D341Med (cell line): ENCODE measurements at places on chromosomes 5 and 9.

- no peak for DNase-seq
Observed at GRCh38 chr9:107881626-107882300, 392.2 kb upstream of the KLF4 start.

DNA sequence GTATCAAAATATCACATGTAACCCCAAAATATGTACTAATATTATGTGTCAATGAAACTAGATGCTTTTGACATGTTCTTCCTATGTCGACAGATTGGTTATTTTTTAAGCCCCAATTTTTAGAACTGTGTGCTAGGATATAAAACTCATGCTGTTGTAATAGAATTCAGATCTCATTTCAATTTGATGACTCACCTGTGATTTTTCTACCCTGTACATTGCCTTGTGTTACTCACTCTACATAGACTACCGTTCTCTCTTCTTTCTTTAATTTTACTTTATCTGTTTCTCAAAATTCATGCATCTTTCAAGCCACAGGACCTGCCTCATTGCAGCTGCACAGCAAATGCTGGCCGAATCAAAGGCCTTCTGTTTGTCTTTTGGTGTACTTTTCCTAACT, 284.5 kb downstream of the MAT2B start:
- DNase-seq: no peak

- no peak for DNase-seq
Observed at GRCh38 chr5:53030893-53031292, 41.7 kb downstream of the ITGA2 start.

GRCh38 chr5:90133941-90134340, 275.6 kb downstream of the CETN3 start:
- DNase-seq: no peak

DNA sequence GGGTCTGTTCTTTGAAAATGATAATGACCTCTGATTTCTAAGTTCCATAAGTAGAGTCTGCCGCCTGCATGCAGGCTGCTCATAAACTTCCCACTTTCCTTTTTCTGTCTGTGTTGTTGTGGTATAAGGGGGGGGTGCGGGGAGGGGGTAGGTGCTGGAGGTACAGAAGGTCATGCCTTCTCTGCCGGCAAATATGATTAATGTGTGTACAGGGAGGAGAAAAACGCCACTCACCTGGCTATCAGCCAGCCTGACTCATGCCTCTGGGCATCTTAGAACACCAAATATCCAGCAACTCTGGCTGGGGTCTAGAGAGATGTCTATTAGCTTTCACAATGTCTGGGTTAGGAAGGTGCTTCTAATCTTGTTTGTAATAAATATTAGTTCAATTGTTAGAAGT, 128.3 kb downstream of the EFNA5 start:
- DNase-seq: no peak

DNA sequence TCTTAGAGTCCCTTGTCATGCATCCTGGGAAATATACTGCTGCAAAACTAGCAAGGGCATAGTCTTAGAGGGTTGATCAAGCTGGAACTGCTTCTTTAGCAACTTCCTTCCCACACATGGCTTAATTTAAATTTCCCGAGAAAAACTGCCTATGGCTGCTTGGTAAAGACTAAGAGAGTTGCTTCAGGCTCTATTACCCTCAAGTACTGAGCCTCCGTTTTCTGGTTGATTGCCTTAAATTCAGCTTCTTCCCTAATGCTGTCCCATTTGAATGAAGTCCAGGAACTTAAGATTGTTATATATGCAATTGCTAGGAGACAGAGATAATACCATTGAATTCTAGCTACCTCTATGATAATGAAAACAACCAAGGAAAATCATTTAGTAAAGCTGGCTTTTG, 385.7 kb upstream of the CYLC2 start:
- no peak for DNase-seq

GRCh38 chr5:150506571-150507473, 1.1 kb upstream of the NDST1 start:
- DNase-seq: no peak

DNA sequence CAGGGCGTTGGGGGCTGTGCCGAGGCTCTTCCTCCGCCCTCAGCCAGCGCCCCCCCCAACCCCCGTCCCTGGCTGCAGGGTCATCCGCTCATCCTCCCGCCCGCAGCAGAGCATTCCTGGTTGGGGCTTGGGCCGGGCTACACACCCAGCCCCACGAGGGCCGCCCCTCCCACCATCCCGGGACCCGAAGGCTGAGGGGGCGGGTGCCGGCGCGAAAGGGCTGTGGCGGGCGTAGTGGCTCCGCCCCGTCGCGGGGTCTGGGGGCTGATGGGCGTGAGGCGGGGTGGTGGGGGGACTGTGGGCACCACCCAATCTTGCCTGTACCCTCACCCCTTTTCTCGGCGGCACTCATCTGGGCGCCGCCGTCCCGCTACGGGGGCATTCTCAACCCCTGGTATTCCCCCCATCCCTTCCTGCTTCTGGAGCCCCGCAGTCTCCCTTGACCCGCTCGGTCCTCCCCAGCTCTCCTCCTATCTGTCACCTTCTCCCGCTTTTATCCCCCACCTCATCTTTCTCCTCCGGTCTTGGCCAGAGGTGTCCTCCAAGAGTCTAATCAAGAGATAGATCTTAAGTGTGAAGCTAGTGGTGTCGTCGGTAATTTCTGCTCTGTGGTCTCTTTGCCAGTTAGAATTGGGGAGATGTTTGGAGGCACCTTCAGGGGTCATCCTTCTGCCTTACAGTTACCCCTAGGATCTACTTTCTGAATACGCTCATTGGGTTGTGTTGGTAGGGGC, 1.6 kb downstream of the FER start:
- peak; percentile 81 for DNase-seq

DNA sequence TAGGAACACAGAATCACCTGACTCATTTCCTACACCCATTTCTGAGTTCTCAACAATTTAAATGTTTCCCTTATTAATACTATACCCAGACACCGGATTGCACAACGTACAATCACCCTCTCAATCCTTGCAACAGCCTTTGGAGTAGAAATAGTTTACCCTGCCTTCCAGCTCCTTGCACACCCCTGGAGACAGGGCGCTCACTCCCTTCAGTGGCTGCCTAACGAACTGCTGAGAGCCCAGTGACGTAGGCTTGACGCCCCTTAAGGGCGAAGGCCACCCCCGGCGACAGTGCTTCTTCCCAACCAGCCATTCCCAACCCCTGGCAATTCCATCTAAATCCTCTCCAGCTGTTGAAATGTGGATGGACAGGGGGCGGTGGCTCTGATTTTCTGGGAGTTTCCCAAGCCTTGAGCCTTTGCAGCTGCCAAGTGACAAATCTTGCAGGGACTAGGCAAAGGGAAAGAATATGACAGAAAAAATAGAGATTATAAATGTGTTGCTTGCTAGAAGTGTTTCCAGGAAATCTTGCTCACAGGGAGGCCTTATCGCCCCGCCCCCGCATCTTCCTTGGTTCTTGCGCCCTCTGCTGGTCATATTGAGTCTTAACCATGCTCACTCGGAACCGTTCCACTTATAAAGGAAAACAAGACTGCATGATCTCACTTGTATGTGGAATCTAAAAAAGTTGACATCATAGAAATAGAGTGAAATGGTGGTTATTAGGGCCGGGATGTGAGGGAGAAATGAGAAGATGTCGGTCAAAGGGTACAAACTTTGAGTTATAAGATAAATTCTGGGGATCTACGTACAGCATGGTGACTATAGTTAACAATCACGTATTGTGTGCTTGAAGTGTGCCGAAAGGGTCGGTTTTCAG, 7.6 kb upstream of the BARX1 start:
- peak; percentile 83 for DNase-seq

DNA sequence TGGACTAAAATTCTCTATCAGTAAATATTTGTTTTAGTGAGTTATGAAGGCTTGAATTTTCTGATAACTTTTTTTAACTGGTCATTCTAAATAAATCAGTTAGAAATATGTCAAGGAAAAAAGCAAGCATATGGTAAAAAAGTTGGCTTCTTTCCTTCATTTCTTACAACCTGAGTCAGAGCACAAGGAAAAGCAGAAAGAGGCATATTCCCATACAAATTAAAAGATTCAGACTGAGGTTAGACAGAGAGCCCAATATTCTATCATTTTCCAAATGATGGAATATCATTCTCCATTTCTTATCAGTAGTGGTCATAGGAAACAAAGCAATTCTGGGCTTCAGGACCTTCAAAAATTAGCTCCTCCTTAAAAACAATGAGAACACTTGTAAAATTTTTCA, 732.1 kb downstream of the MAT2B start:
- no peak for DNase-seq

DNA sequence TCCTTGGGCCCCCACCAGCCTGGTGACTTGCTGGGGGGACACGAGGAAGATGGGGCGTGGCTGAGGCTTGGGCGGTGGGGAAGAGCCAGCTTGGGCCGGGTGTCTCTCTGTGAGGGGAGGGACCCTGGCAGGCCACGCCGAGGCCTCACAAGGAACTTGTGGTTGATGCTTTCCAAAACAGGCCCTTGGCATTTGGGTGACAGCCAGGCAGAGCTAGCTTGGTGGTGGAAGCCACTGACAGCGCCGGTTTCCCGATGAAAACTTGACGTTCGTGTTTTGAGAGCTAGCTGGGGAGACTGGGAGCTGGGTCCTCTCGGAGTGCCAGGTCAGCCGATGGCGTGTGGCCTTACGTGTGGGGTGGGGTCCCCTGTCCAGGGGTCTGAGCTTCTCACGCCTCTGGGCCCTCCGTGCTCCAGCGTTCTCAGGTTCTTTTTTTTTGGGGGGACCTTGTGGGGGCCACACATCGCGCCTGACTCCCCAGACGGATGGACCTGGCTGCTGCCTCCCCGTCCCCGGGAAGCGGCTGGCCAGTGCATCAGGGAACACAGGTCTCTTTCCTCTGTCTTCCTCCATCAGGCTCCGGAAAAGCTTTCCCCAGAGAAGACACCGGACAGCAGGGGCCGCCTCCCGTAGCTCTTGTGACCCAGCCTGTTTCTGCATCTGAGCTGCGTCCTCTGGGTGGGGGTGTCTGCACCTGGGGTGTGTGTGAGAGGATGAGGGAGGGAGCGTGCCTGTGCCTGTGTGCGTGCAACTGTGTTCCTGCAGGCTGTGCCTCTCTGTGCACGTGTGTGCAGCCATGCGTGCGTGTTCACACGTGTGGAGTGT, 129.3 kb upstream of the LPCAT1 start:
- no peak for DNase-seq

GRCh38 chr5:142262683-142263082, 62.1 kb downstream of the SPRY4 start:
- DNase-seq: no peak
